Peyer's patch (tissue), 4 donors: ENCODE measurements at places on chromosomes 6 and 20. TPM values are rescaled to one million over a fixed set of nuclear protein-coding genes. Genes with fewer than 3 reads are reported as not detected.
A peak's percentile ranks its signal among the peaks of the same experiment; 100 is the strongest.

DNA sequence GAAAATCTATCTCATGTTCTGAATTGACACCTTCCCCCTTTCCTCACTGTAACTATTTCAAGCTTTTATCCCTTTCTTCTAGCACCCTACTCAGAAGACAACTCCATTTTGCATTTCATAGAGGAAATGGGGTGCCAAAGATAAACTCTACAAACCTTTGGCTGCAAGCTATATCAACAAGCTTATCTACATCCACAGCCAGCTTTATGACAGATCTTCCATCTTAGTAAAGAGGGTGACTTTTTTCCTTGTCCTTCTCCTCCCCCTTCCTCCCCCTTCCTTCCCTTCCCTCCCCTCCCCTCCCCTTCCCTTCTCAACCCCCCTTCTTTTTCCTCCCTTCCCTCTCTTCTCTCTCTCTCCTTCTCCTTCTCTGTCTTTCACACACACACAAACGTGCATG is 58.0 kb upstream of the OLIG3 start:
- no peak for DNase-seq

GRCh38 chr6:152401978-152402377 is 235.2 kb downstream of the SYNE1 start:
- DNase-seq, result no peak

Gene ADGRF1
- total RNA-seq, result 7.4 TPM

DNA sequence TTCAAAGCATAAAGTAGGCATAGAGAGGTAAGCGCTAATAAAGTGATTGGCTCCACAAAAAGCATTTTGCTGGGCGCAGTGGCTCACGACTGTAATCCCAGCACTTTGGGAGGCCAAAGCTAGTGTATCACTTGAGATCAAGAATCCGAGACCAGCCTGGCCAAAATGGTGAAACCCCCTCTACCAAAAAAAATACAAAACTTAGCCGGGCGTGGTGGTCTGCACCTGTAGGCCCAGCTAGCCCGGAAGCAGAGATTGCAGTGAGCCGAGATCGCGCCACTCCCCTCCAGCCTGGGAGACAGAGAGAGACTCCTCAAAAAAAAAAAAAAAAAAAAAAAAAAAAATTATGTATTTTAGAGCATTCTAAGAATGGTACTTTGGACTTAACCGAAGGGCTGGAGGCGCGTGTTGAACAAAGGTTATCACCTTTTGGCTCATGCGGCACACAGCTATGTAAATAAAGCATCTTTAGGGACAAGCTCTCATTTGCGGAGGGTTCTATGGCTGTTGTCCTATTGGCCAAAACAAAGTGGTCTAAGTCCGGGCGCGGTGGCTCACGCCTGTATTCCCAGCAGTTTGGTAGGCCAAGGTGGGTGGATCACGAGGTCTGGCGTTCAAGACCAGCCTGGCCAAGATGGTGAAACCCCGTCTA is 17.4 kb downstream of the HFE start:
- peak; percentile 59 for DNase-seq

- DNase-seq, result no peak
These were observed 77.2 kb downstream of the GCNT2 start for GRCh38 chr6:10598084-10598960.
